Germinal center (tissue), 1 donor: ENCODE measurements at places on chromosomes 5 and 9.

- peak; percentile 34 for DNase-seq
These were observed 28.3 kb upstream of the TGFBR1 start for GRCh38 chr9:99076483-99077171.

DNA sequence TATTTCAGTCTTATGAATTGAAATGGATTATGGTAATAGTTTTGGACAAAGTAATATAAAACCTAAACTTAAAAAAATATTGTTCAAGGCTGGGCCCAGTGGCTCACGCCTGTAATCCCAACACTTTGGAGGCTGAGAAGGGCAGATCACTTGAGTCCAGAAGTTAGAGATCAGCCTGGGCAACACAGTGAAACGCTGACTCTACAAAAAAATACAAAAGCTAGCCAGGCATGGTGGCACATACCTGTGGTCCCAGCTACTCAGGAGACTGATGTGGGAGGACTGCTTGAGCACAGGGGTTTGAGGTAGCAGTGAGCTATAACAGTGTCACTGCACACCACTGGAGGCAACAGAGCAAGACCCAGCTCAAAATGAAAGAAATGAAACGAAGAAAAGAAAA, 81.9 kb downstream of the SCAI start:
- DNase-seq, result no peak

- DNase-seq, result no peak
These were observed 36.3 kb upstream of the CDKN2AIPNL start for GRCh38 chr5:134447815-134448520.

GRCh38 chr9:121071756-121072421, 2.9 kb upstream of the CNTRL start:
- DNase-seq, result peak; percentile 76

DNA sequence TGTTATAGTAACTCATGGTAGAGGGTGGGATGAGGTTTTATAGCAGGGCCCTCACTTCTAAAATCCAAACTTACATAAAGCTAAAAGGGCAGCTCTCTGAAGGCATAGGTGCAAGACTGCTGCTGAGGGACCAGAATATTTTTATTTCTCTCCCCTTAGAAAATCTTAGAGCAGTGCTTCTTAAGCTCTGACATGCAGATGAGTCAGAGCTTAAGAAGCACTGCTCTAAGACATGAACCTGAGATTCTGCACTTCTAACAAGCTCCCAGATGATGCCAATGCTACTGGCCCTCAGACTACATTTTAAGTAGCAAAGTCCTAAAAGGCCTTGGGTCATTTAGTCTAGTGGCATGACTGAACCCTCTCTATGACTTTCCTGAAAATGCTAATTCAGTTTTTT, 97.6 kb upstream of the SPRY4 start:
- DNase-seq, result no peak

- peak; percentile 67 for DNase-seq
These were observed 142.4 kb downstream of the PSAT1 start for GRCh38 chr9:78439190-78439865.

- no peak for DNase-seq
These were observed 303.6 kb downstream of the FBXL17 start for GRCh38 chr5:108078345-108078744.

GRCh38 chr9:114685951-114686350, 4.0 kb upstream of the TEX48 start:
- no peak for DNase-seq

- no peak for DNase-seq
These were observed 665.7 kb downstream of the DNAH5 start for GRCh38 chr5:13278811-13279210.

- DNase-seq, result no peak
These were observed 420.5 kb upstream of the CD180 start for GRCh38 chr5:67617051-67617450.

DNA sequence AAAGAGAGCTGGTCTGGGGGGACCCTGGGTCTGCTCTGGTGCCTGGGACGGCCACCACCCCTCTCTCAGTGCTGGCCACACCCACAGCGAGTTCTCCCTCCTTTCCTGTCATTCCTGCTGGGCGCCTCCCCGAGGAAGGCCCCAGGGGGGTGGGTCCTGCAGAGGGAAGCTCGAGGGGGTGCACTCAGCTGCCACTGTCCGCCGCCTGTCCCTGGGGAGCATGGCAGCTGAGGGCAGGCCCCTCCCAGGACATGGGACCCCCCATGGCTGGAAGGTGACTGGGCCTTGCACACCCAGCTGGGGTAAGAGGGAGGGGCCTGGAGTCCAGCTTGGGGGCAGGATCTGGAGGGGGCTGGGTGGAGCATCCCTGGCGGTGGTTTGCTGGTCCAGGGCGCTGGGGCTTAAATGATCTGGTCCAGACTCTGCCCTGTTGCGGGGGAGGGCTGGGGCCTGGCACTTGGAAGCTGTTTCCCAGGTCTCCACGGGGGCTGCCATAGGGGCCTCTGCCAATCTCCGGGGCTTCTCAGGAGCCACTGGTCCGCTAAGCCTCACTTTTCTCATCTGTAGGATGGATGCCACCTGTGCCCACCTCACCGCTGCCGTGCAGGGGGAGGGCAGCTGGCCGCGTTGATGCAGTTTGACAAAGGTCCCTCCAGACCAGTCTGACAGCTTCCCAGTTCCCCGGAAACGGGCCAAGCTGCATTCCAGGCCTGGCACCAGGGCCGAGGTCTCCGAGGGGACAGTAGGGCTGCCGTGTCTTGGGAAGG, 6.0 kb upstream of the SLC2A6 start:
- no peak for DNase-seq

- DNase-seq, result no peak
These were observed 10.9 kb downstream of the MAMDC2 start for GRCh38 chr9:70054521-70054920.

DNA sequence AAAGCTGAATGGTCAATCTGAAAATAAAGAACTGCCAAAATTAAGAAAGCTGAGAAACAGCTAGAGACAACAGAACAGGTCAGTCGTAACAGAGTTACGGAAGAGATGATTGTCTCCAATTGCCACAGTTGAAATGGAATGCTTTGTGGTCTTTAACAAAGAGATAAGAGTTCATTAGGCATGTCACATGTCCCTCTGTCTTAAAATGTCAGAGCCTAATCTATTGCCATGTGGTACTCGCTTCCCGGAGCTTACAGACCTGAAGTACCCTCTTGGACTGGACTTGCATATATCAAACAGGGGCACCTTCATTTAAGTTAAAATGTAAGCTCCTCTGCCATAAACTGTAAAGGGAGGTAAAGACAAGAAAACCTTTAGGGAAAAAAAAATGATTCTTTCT, 19.7 kb downstream of the TTC39B start:
- DNase-seq, result no peak

- DNase-seq, result no peak
These were observed 3.5 kb downstream of the MRPL41 start for GRCh38 chr9:137555179-137555578.

DNA sequence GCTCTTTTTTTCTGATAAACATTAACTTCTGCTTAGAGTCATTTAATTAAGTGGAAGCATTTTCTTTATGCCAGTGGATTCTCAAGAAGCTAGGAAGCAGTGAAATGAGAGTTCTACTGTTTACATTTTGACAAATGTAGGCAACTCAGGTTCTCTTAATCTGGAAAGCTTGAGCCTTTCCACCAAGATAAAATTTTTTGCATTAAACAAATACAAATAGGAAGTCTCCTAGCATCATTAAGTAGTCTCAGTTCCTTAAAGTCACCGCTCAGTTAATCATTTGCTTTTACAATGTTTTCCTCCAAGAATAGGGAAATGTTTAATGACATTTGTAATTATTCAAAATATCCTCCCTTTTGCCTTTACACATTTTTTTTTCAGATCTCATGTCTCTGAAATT, 290.4 kb upstream of the PDE4D start:
- no peak for DNase-seq

DNA sequence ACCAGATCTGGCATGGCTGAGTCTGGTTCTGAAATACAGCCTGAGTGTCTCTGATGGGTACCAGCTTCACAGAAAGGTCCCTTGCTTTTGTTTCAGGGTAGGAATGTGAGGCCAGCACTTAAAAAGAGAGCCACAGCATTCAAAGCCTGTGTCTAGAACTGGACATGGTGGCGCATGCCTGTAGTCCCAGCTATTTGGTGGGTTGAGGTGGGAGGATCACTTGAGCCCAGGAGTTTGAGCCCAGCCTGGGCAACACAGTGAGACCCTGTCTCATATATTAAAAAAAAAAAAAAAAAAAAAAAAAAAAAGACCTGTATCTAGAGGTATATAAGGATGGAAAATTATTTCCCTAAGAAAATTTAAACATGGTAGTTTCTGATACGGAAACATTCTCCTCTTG, 202.3 kb downstream of the GAPVD1 start:
- no peak for DNase-seq

DNA sequence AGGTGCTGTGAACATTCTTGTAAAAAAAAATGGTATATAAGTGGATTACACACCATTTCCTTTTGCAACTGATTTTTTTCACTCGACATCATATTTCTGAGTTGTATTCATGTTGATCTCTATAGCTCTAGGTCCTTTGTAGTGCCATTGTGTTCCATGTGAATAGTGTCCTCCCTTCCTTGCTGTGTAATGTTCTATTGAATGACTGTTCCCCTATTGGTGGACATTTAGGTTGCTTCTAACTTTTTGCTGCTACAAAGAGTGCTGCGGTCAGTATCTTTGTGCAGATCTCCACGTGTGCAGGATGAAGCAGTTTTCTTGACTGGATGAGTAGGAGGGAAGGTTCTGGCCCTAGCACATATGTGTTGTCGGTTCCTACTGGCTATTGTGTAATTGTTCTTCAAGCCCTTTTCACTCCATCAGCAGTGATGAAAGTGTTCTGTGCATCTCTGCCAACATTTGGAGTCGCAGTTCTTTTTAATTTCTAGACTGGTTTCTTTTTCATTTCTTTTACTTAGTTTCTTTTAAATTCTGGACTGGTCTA, 20.2 kb downstream of the DAB2IP start:
- DNase-seq, result no peak

- no peak for DNase-seq
These were observed 54.5 kb downstream of the C9orf152 start for GRCh38 chr9:110153431-110153830.

- no peak for DNase-seq
These were observed 477.4 kb upstream of the ADAMTS16 start for GRCh38 chr5:4662756-4663155.

DNA sequence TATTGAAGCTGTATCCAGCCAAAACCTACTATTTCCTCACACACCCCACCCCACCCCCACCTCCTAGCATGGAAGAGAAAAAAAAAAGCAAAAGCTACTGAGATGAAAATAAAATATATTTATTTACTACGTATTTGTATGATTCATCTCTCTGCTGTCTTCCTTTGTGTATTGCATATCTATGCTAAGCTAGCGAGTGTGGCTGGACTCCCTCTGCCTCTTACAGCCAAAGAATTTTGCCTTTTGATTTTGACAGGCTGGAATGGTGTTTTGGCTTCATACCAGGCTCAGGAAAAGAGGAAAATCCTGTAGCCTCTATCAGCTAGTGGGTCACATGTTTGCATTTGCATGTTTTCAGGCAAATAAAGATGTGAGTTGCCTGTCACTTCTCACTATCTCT, 2.2 kb downstream of the ABLIM3 start:
- no peak for DNase-seq

GRCh38 chr5:141778683-141779082, 96.7 kb upstream of the ARAP3 start:
- DNase-seq, result no peak

DNA sequence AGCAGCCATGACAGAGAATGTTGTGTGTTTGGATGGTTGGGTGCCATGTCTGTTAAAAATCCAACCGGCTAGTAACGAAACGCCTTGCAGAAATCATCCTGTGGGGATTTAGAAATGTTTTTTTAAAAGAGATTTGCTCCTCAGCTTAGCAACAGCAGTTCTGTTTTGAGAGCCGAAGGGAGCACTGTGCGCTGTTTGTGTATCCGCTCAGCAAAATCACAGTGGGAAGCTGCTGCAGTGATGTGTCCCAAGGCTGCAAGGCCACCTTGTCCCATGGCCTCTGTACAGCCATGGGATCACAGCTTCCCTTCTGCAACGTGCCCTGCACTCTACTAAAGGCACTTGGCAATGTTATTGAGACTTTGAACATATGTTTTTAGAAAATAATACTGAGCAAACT, 40.9 kb downstream of the TRIO start:
- no peak for DNase-seq

GRCh38 chr5:161545344-161546094, 1.0 kb downstream of the GABRB2 start:
- DNase-seq, result no peak

DNA sequence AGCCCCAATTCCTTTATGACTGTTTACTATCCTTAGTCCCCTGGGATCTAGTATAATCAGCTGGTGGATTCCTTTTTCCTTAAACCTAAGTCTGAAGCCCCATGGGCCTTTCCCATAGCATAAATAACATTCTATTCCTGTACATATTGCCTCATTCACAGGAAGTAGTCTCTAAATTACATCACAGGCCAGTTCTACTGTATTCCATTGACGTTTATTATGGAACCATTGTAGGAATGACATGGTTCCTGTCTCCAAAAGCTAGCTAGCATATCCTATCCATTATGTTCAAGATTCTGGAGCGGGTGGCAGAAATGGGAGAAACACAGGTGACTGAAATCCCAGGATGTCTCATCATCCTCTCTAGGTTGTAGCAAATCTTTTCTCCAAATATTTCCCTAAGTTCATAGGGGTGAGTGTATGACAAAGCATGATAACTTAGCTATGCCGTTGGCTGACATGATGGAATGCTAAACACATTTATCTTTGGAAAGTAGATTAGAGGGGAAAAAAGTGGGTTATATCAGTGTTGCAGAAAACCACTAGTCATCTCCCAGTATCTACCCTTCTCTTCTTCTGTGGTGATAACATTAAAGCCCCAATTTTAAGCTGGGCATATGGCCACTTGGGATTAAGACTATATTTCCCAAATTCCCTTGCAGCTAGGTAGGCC, 140.1 kb downstream of the FGF1 start:
- no peak for DNase-seq

DNA sequence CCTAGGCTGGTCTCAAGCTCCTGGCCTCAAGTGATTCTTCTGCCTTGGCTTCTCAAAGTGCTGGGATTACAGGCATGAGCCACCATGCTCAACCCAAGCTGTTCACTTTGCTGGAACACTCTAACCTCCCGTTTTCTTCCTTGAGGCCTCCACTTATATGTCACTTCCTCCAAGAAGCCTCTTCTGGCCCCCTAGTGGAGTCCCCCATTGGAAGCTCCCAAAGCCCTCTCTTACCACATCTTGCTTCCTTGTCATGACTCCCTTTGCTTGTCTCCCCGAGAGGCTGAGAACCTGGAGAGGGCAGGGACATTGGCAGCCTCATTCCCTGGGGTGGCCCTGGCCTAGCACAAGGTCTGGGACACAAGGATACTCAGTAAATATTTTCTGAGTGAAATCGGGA, 80.8 kb downstream of the PDE6A start:
- DNase-seq, result no peak

DNA sequence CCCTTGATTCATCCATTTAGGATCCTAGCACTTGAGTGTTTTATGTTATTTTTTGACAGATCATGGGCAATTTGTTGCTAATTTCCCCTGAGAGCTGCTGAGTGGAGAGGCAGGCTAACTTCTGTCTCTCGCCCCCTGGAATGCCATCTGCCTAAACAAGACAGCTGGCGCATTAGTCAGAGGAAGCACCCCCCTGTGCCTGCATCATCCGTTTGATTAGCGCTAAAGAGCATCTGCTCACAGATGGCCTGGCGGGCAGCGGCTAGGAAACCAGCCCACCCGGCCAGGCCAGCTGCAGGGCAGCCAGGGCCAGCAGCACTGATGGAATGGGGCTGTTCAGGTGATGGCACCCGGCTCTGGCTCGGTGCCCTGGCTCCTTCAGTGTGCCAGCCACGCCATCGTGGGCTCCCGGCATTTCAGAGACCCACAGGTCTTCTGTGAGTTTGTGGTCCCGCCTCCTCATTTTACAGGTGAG, 22.9 kb upstream of the ASS1 start:
- no peak for DNase-seq

- DNase-seq, result no peak
These were observed 37.1 kb downstream of the TENT4A start for GRCh38 chr5:6750142-6750840.

GRCh38 chr5:130337179-130337888, 433.1 kb downstream of the CHSY3 start:
- DNase-seq, result no peak
